ENCODE measurements at places on chromosomes 6 and 20.
A peak's percentile ranks its signal among the peaks of the same experiment; 100 is the strongest.

DNA sequence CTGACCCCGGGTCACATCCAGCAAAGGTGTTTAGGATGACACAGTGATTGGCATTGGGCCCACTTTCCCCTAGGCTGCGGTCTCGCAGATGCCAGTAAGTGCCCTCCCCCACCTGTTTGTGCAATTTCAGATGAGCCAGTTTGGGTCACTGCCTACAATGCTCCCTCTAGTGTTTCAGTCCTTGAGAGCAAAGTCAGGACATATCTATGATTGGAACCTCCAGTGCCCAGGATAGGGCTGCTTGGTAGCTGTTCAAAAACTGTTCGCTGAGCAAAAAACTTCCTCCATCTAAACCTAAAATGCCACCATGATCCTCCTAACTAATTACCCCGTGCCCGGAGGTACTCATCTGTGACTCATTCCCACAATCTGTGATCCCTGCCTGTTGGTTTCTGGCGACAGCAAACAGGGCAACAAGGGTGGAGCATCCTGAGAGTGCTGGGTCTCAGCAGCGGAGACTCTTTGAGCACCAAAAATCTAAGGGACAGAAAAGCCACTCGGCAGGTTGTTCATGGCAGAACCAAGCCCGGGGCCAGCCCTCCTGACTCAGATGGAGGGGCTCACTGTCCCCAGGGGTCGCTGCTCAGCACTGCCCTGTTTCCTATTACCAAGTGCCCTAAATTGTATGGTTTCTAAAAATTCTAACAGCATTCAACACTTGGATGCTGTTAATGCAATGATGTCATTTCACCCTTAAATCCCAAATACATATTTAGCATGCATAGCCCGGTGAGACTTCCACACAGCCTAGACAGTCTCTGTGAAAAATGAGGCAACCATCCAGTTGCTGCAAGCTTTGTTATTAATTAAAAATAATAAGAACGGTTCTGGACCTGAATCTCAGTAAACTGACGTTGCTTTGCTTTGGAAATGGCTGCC is 5.0 kb downstream of the VSX1 start:
- no peak for DNase-seq

DNA sequence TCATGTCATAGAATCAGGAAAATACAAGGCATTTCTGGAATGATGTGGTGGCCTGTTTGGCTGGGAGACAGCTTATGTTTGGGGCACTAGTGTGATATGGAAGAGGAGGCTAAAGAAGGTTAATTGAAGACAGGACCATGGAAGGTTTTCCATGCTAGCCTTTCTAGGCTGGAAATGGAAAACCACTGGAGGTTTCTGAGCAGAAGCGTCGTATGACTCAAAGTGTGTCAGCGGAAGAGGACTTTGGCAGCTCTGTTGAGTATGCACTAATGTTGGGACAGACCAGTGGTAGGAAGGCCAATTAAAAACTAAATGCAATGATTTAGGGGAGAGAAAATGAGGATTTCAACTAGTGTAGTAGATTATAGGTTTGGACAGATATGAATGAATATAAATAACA is 413.1 kb downstream of the PLCB1 start:
- DNase-seq: no peak

- DNase-seq: no peak
Observed at GRCh38 chr20:57395111-57395966, 4.1 kb downstream of the RBM38 start.

GRCh38 chr6:109059153-109059552 is 35.5 kb downstream of the SESN1 start:
- no peak for DNase-seq

GRCh38 chr20:57783196-57783595 is 73.4 kb upstream of the PMEPA1 start:
- DNase-seq: no peak

GRCh38 chr20:60137657-60138245 is 179.5 kb downstream of the CDH26 start:
- no peak for DNase-seq

- DNase-seq: no peak
Observed at GRCh38 chr20:44832724-44833123, 22.4 kb upstream of the RIMS4 start.

DNA sequence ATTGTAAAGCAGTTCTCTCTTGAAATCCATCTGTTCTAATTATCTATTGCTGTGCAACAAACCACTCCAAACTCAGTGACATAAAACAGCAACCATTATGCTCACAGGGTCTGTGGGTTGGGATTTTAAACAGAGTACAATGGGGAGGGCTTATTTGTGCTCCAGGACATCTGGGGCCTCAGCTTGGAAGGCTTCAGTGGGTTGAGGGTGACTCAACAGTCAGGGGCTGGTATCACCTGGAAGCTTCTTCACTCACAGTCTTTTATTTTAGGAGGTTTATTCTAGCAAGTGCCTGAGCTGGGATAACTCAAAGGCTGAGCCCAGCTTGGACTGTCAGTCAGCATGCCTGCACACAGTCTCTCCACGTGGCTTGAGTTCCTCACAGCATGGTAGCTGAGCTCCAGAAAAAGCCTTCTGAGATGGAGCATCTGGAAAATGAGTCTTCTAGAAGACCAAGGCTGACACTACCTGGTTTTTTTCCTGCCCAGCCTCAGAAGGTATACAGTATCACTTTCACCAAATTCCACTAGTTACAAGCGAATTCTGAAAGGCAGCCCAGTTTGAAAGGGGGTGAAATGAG is 234.6 kb upstream of the ID4 start:
- no peak for DNase-seq

GRCh38 chr6:36120979-36121786 is 9.1 kb upstream of the MAPK13 start:
- no peak for DNase-seq

DNA sequence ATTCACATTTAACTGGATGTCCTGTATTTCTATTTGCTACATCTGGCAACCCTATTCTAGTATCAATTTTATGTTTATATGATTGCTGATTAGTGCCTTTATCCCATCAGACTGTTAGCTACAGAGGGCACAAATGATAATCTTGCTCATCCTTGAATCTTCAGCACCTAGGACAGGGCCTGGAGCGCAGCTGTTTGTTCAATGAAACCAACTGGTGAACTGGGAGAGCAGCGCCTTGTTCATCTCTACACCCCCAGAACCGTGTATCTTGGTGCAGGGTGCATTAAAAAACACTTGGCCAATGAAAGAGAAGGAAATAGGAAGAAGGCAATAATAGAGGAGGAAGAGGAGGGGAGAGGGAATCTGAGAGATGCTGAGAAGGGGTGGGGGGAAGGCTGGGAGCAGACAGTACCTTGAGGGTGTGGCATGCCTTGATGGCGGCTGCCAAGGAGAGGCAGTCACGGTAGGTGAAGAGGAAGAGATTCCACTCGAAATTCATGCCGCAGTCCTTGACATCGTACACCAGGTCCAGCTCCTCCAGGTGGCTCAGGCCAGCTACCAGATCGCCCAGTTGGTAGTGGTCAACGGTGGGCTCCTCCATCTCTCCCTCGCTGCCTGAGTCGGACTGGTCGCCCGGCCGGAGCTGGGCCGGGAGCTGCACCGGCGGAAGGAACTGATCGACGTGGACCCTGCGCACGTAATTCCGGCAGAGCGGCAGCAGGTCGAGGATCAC is 15.5 kb downstream of the TMEM151B start:
- DNase-seq: no peak

- DNase-seq: no peak
Observed at GRCh38 chr6:33850296-33850695, 46.5 kb upstream of the MLN start.

DNA sequence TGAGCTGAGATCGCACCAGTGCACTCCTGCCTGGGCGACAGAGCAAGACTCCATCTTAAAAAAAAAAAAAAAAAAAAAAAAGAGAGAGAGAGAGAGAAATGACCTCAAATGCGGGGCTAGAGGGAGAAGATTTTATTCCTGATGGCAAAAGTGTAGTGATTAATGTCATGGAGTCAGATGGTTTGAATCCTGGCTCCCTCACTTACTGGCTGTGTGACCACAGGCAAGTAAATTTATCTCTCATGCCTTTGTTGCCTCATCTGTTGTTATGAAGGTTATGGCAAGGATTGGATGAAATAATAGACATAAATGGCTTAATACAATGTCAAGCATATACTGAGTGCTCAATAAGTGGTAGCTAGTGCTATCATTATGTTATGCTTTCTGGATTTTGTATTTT is 29.3 kb downstream of the RIN2 start:
- no peak for DNase-seq

- DNase-seq: no peak
Observed at GRCh38 chr6:109760208-109760607, 69.1 kb downstream of the FIG4 start.

GRCh38 chr6:108914235-108915022 is 66.2 kb downstream of the ARMC2 start:
- DNase-seq: peak; percentile 4

DNA sequence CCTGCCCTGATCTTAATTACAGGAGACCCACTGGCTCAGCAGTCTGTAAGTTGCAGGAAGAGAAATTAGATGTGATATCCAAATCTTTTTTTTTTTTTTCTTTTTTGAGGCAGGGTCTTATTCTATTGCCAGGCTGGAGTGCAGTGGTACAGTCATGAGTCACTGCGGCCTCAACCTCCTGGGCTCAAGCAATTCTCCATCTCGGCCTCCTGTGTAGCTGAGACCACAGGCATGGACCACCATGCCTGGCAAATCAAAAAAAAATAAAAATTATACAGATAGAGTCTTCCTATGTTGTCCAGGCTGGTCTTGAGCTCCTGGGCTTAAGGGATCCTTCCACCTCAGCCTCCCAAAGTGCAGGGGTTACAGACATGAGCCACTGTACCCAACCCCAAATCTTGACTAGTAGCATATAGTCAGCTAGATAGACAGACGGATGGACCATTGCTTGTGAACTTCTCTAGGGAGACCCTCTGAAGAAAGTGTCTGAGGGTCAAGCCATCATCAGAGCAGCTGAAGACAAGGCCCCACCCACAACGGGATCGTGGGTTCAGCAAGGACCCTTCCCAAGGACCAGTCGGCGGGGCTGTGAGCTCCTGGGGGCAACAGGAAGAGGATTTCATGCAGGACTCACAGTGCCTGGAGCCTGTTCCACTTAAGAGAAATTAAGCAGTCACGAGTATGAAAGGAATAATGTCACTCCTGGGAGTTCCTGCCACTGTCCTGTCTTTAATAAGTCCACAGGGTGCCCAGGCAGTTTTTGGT is 222.7 kb downstream of the ANKRD60 start:
- no peak for DNase-seq

DNA sequence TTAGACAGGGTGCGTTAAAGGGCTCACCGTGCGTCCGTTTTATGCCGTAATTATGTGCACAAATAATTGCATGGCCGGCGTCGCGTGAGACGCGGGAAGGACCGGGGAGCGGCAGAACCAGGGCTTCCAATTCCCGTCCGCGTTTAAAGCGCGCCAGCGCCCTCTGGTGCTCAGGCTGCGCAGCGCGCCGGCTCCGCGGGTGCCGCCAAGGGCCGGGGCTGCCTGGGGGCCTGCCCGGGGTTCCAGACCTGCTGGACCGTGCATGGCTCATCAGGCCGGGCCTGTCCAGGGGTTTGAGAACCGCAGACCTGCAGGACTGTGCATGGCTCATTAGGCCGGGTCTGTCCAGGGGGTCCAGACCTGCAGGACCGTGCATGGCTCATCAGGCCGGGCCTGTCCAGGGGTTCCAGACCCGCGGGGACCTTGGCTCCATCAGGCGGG is 369.0 kb downstream of the THBS2 start:
- DNase-seq: peak; percentile 67

DNA sequence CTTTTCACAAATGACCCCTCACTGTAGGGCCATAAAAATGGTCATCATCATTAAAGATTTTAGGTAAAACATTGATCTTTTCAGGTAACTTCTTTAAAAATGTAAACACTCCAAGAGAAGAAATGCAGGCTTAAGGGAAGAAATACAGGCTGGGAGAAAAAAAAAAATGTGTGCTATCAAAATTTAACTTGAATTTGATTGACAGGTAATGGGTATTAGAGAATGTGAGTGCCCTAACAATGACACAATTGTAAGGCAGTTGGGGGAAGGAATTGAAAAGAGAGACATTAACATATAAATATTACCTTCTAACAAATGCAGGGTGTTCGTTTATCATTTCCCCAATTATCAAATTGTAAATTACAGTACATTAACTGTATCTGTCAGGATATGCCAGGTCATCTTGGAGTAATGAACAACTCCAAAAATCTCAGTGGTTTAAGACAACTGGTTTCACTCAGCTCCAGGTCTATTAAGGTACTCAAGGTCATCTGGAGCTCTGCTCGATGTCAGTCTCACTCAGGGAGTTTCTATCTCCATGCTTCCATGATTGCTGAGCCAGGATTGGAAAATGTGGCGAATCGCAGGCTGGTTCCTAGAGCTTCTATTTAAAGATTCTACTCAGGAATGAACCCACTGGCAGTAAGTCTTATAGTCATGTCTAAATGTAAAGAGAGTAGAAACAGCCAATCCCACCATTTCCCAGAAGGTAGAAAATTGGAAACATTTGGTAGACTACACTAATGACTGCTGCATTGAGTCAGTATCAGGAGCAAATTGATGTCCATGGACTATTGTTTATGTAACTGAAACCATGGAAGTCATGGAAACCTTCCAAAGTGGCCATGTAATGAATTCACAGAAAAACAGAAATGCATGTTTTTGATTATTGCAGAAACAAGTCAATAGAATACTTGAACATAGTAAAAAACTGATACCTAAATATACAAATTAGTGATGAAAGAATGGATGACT is 55.6 kb downstream of the FRK start:
- no peak for DNase-seq

- DNase-seq: no peak
Observed at GRCh38 chr20:57990396-57990987, 238.0 kb downstream of the ANKRD60 start.

DNA sequence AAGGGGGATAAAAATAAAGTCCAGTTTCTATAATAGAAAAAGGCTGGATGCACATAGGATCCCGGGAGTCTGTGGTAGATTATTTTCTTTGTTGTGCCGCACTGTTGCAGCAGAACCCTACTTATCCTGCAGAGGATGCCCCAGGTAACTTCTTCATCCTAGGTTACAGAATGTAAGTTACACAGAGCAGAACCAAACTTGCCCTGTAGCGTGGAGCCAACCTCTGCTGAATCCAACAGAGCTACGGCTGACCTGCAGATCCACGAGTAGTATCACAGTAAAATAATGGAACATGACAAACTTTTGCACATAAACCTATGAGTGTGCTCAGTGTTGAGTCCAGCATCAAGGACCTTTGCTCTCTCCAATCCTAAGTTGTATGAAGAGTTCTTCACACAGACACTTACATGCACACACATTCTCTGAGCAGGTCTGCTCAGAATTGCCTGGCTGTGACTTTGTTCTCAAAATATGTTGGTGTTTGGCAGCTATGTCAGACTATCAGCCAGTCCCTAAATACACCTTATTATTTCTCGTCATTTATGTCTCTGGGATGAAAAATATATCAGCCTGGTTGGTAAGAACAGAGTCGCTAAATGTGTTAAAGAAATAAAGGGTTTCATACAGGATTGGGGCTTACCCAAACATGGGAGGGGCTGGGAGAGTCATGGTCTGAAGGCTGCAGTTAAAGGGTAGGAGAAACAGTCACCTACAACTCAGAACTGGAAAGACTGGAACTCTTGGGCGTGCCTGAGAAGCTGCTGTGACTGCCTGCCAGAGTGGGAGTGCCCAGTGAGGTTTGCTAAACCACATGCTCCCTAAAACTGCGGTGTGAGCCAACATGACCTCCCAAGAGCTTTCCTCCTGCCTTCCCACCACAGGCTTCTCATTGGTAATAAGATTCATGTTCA is 165.1 kb upstream of the SLC24A3 start:
- no peak for DNase-seq

Data from stimulated activated CD4-positive, alpha-beta T cell treated with anti-CD3 and anti-CD28 coated beads, Interleukin-1b, Interleukin-23, amount 100 ng/mL, for 1 hour (primary cell).